ENCODE measurements at places on chromosomes 4 and X. TPM values are rescaled to one million over a fixed set of nuclear protein-coding genes. Genes with fewer than 3 reads are reported as not detected.

The ANKRD50 gene
- 24.2 TPM for total RNA-seq

The AWAT1 gene
- not detected for total RNA-seq

The FDCSP gene
- not detected for total RNA-seq

The LDB2 gene
- total RNA-seq, result 39.4 TPM

The DDIT4L gene
- total RNA-seq, result 14.7 TPM

The AKAP4 gene
- total RNA-seq, result not detected

The TBX22 gene
- total RNA-seq, result not detected

The PFKFB1 gene
- total RNA-seq, result not detected

The SASH3 gene
- total RNA-seq, result not detected

The DGKK gene
- total RNA-seq, result not detected

The SCOC gene
- 57.8 TPM for total RNA-seq

The RHOXF1 gene
- total RNA-seq, result not detected

The ASMT gene
- not detected for total RNA-seq

The SLC25A14 gene
- total RNA-seq, result 5.0 TPM

The PPID gene
- 34.7 TPM for total RNA-seq

The LPAR4 gene
- 0.30 TPM for total RNA-seq

The FGFBP1 gene
- total RNA-seq, result not detected

The FRMD7 gene
- not detected for total RNA-seq

The MAGEA8 gene
- not detected for total RNA-seq

The TCEAL7 gene
- total RNA-seq, result 5.3 TPM

The SLC49A3 gene
- total RNA-seq, result 9.4 TPM

The EIF1AX gene
- total RNA-seq, result 85.7 TPM

The IL9R gene
- not detected for total RNA-seq

The SULT1B1 gene
- total RNA-seq, result 3.7 TPM

The FUNDC1 gene
- total RNA-seq, result 14.2 TPM

The F8A2 gene
- not detected for total RNA-seq

The PABPC5 gene
- total RNA-seq, result 0.44 TPM

The HEPH gene
- total RNA-seq, result 1.5 TPM

The CSN1S1 gene
- not detected for total RNA-seq

The SNCA gene
- total RNA-seq, result 67.6 TPM

The NLGN4X gene
- 0.13 TPM for total RNA-seq

The P2RY8 gene
- 0.67 TPM for total RNA-seq

The CXorf49 gene
- total RNA-seq, result not detected

Data from mammary microvascular endothelial cell (primary cell).